ENCODE measurements at places on chromosomes 11 and 22.
A peak's percentile ranks its signal among the peaks of the same experiment; 100 is the strongest.

DNA sequence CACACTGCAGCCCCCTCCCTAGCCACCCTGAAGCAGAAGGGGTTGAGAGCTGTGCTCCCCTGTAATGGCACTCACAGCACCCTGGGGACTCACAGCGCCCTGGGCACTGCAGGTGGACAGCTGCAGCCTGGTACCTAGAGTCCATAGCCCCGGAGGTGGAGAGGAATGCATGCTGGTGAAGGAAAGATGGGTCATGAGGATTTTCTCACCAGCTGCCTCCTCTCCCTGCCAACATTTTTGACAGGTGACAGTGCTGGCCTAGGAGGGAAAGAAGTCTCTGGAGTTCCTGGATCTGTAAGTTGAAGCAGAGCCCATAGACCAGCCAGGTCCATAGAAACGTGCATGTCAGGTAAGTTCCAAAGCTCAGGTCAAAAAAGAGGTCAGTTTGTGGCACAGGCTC, 330.5 kb downstream of the TENM4 start:
- no peak for DNase-seq

DNA sequence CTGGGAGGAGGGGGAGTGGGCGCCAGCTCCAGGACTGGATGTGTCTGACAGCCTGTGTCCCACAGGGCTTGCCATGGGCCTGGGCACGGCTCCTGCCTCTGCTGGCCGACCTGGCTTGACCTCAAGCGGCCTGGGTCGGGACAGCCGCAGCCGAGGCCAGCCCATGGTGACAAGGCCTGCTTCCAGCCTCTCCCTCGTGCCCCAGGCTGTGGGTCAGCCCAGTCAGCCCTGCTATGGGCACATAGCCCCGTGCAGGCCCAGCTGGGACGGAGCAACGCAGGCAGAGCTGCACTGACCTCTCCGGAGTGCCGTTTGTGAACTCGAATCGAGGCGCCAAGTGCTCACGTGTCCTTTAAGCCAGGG, 17.9 kb downstream of the OSBPL5 start:
- no peak for DNase-seq

- no peak for DNase-seq
These were observed 10.4 kb downstream of the GNAZ start for GRCh38 chr22:23080613-23081290.

DNA sequence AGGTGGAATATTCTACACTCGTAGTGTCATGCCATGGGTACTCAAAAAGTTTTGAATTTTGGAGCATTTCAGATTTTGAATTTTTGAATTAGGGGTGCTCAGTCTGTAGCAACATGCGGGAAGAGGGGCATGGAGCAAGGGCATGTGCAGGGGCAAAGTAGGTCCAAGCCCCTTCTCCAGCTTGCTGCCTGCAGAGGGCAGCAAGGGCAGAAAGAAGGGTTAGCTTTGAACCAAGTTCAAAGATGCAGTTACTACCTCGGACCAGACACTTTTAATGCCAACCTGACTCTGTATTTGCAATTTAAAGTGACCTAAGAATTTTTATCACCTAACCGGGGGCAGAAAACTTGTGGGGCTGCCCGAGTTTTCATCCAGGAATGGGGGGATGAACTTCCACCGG, 68.2 kb downstream of the CD82 start:
- peak; percentile 24 for DNase-seq

GRCh38 chr22:49672014-49672516, 155.6 kb downstream of the BRD1 start:
- peak; percentile 16 for DNase-seq

DNA sequence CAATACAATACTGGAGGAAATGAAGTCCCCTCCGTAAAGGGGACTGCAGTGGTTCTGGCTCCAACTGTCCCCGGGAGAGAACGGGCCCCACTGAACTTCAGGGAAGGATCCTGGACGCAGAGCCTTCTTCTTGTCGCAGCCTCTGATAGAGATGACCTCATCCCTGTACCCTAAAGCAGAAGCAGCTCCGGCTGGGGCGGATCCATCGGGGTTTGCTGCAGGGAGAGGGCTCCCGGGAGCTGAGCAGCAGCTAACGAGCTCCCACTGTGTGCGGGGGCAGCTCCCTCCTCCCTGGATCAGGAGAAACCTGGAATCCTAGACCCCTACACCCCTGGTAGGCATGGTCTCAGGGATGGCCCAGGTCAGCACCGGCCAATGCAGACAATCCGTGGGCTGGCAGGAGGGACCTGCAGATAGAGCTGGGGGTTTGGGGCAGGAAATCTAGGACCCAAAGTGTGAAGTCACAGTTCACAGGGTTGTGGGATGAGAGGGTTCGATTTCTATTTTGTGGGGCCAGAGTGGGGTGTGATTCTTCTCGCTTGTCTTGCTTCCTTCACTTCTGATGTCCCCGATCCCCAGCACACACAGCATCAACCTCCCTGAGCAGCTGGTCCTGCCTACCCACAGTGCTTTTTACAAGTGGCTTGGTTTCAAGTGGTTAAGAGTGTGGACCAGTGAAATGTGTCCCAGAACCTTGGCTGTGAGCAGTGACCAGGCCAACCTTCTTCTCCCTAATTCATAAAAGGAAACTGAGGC, 12.9 kb downstream of the KIAA0930 start:
- DNase-seq, result no peak

GRCh38 chr11:46559815-46560214, 34.0 kb downstream of the AMBRA1 start:
- DNase-seq, result no peak

DNA sequence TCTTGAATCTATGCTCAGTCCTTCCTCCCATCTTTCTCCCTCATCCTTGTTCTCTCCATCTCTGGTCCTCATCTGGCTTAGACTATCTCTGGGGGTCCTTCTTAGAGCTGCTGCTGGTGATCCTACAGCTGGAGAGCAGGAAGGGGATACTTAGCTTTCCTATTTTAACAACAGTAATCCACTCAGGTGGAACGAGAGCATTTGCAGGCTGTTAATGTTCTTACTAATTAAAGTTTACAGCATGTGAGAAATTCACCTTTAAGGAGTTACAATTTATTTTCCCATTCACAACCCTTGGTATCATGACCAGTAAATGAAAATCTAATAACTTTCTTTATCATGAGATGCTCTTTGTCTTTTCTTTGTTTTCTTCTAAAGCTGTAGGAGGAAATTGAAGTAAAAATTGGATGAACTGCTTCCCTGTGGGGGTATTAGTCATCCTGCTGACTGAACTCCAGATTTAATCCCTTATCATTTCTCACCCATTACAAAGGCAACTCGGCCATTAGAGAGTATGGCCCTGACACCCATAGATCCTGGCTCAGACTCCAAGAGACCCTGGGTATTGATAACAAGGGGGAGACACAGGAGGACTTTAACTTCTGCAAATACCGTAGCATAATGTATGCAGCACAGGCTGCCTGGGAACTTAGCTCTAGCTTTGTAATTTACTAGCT, 37.6 kb upstream of the MTNR1B start:
- no peak for DNase-seq

Data from activated T-cell treated with anti-CD3 and anti-CD28 coated beads, Interleukin-2, amount 50 U/mL, for 24 hours (primary cell).